ENCODE measurements at places on chromosomes 2 and 18.

DNA sequence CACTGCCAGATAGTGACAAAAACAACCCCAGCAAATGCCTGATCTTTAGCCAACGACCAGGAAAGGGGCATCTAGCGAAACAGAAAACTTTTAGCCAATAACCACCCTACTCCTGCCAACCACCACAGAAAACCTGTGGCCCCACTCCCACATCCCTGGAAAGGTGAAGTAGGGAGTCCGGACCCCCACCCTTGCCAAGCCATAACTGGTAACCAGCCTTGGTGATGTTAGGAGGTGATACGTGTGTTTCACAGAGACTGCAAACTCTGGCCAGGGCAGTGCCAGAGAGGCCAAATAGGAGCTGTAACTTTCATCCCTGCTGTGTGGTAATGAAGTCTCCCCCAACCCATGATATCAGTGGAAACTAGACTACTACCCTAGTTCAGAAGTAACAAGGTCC, 27.6 kb downstream of the SCTR start:
- DNase-seq: no peak

DNA sequence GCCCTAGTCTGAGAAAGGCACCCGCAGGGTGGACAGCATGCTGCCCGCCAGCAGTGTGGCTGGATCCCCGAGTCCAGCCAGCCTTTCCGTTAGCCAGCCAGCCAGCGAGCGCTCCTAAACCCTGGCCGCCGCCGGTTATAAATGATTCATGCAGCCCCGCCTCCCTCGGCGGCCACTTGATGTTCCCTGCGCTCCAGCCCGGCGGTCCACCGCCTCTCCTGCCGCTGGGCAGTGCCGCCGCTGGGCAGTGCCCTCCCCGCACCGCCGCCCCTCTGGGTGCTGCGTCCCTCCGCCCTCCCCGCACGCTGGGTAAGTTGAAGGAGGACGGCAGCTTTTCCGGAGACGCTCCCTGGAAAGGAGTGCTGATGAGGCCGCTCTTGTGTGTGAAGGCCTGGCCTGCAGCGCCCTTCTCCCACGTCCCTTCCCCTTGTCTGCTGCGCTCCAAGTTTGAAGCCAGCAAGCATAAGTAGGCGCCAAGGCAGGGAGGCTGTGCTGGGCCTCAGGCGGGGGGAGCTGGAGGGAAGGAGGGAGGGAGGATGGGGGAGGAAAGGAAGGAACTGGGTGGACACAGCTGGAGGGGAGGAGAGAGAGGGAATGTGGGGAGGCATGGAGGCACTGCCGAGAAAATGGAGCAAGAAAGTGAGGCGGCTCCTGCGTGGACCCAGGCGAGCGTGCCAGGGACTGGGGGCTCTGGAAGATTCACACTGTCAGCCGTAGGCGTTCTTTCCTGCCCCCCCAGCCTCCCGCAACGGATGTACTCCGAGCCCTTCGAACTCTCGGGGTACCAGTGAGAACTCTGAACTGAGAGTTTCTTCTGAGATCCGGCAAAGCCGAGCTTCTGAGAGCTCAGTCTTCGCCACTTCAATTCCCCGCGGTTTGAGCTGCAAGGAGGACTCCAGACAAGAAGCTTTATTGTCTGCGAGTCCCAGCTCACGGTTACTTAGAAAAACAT, 131.9 kb downstream of the GLI2 start:
- peak; percentile 6 for DNase-seq

GRCh38 chr18:35089382-35089781, 48.2 kb downstream of the MAPRE2 start:
- DNase-seq: no peak

- no peak for DNase-seq
These were observed 160.4 kb upstream of the PID1 start for GRCh38 chr2:229431327-229431954.

DNA sequence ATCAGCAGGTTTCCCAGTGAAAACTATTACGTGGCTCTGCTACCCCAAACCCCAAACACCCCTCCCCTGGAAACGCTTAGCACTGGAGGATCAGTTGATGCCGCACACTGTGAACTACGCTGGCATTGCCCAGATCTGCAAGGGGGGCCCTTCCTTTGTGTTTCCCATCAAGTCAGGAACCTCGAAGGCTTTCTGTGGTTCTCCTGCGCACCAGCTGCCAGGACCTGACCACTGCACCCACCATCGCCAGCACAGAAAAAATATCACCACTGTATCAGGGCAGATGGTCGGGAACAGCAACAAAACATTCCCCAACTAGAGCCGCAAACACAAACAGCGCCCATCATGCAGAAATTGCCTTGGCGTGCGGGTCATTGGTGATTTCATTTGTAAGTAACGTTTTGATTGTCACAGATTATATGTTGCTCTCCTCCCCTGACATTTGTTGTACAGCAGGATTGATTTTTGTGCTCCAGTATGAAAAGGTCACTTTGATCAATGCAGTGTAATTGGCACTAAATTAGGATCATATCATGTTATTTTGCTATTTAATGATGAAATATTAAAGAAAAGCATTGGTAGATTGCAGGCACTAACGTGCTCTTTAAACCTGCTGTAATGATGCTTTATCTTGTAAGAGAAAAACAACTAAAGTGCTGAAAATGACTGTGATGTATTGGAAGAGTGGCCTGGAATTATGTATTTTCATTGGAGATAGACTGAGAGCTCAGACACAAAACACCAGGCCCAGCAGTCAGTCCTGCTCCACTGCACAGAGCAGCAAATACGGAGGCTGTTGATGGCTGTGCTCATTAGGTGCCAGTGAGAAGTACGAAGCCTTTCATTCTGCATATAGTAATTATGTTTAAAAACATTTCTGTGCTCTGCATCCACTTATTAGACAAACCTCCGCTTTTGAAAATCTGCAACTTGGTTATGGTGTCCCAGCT, 833.2 kb upstream of the SALL3 start:
- no peak for DNase-seq

All from suppressor macrophage (primary cell).